Stimulated activated CD8-positive, alpha-beta memory T cell treated with anti-CD3 and anti-CD28 coated beads, Interleukin-7, amount 100 ng/mL, for 1 hour (primary cell): ENCODE measurements at places on chromosomes 5 and 9.

DNA sequence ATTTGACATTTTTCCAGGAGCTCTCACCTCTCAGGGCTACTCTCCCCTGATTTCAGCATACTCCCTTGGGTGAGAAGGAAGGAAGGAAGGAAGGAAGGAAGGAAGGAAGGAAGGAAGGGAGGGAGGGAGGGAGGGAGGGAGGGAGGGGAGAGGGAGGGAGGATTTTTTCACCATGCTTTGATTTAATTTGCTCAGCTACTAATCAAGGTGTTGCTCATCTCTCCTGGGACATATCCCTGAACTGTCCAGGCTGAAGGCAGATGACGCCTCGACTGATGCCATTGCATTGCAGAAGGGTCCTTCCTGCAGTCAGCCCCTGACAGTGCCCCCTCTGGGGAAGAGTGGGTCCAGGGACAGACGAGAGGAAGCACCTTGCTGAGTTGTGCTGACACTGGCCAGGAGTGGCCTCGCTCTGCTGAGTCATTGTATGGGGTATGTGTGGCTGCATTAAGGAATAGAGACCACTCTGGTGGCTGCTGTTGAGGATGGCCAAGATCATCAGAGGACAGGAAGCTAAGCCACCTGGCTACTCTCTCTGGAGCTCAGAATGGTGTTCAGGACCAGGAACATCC is 43.6 kb upstream of the CRB2 start:
- DNase-seq: no peak

DNA sequence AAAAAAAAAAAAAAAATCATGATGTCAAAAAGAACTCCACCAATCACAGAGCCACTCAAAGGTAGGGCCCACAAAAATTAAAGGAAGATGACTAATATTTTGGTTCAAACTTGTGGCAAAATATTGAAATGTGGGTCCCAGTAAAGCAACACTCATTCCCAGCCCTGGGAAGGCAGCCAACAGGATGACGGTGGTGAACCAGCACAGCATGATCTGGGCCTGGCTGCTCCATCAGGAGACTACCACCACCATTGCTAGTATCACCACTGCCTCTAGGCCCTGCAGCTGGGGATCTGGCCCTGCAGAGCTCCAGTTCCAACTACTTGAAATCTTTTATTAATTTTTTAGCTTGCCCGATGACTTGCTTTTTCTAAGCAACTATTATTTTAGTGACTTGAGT is 206.8 kb upstream of the ITGA1 start:
- DNase-seq: no peak

- DNase-seq: no peak
Measured at GRCh38 chr5:26009742-26010141, 1028.6 kb downstream of the CDH9 start.

GRCh38 chr9:2321523-2322148 is 300.0 kb upstream of the VLDLR start:
- DNase-seq: no peak

GRCh38 chr9:133971981-133972941 is 19.9 kb downstream of the VAV2 start:
- DNase-seq: no peak

- no peak for DNase-seq
Measured at GRCh38 chr5:68953875-68954617, 139.8 kb upstream of the SLC30A5 start.

DNA sequence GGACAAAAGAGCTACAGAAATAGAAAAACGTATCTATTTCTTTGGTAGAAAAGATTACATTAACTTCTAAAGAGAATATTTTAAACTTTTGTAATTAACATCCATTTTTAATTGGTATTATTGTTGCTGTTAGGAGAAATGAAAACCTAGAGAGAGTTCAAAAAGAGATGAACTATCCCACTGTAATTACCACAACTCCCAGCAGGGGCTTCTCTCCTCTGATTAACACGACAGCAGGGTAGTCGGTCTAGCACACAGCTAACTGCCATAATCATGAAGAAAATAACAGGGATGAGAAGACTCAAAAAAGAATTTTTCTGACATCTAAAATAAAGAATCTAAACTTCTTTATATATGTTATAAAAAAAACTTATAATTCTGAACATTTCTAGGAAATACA is 86.2 kb upstream of the CDH9 start:
- DNase-seq: no peak

GRCh38 chr9:20437476-20437875 is 184.8 kb downstream of the MLLT3 start:
- no peak for DNase-seq

GRCh38 chr5:39502704-39503103 is 77.9 kb upstream of the DAB2 start:
- DNase-seq: no peak

GRCh38 chr5:122200450-122200849 is 71.1 kb downstream of the ZNF474 start:
- no peak for DNase-seq

GRCh38 chr9:138118601-138119071 is 241.1 kb downstream of the CACNA1B start:
- no peak for DNase-seq

DNA sequence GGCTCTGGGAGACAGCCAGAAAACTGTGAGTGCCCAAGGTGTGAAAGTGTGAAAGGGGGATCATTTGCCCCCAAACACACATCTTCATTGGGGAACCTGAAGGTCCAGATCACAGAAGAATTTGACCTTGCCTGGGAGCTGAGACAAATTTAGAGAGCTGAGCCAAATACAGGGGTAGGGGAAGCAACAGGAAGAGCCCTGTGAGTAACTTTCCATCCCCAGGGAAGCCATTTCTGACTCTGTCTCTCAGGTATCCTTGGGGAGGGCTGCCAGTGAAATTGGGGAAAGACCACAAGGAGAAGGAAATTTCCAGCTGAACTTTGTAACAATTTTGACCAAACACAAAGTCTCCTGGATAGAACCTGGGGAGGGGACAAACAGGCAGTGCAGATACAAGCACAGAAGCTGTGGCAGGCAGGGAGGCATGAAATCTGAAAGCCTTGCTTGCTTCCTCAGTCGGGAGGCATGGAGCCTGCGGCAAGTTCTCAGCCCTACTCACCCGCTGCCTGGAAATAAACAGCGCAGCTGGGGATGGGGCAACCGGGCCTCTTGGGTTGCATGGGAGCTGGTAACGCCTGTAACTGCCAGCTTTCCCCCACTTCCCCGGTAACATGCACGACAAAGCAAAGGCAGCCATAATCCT is 31.5 kb upstream of the ZCCHC9 start:
- no peak for DNase-seq

DNA sequence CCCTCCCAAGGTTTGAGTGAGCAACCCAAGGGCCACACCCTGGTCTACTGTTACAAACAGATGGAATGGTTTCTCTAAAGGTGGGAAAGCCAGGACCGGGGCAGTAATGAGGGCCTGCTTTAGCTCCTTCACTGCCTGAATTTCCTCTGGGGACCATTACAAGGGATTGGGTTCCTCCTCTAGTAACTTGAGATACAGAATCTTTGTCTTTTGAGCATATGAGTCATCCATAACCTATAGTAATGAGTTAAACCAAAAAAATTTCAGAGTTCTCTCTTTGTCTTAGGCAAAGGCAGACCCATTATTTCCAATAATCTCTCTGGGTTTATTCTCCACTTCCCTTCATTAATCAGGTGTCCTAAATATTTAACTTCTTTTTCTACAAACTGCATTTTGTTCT is 618.8 kb downstream of the HINT1 start:
- no peak for DNase-seq

GRCh38 chr9:127523312-127523851 is 72.1 kb downstream of the LRSAM1 start:
- DNase-seq: no peak

GRCh38 chr9:125644819-125645507 is 62.0 kb downstream of the MAPKAP1 start:
- no peak for DNase-seq

DNA sequence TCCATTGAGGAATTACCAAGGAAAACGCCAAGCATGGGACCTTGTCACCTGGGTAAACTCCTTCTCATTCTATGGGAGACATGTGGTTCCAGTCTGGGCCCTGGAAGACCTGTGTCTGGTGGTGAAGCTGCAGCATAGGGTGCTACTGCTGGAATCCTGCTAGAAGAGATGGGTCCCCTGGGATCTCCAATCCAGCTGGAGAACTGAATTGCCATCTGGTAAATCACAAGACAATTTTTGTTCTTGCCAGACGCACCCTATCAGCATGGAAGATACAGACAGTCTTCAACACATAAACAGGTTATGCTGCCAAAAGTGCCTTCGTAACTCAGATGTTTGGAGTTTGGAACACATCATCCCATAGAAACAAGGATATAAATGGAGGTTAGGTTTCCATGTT is 424.0 kb upstream of the BRINP1 start:
- DNase-seq: no peak

DNA sequence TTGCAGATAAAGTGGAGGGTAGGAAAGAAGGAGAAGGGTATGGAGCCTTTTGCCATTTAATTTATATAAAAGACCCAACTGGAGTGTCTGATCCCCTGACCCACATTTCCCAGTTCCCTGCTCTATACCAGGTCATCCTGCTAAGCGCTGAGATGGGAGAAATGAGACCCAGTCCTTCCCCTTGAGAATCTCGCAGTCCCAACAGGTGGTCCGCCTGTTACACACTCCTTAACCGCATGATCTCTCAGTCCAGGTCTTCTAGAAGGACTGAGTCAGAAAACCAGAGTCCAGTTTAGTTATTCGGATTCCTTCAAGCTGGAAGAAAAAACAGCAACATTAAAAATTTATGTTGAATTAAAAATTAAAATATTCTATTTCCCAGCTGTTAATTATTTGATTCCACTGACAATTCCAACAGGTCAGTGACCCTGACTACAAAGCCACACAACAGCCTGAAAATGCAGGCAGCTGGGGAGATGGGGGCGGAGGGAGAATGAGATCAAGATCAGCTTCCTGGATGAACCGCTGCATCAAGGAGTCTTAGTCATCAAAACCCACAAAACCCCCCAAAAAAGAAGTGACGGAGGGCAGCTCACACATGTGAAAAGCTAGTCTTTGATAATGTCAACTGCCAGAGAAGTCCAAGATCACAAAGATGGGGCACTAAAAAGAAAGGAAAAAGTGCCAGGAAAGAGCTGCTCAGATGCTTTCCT is 44.0 kb downstream of the GGTA1 start:
- DNase-seq: no peak

GRCh38 chr5:72347801-72348308 is 27.7 kb downstream of the PTCD2 start:
- no peak for DNase-seq

DNA sequence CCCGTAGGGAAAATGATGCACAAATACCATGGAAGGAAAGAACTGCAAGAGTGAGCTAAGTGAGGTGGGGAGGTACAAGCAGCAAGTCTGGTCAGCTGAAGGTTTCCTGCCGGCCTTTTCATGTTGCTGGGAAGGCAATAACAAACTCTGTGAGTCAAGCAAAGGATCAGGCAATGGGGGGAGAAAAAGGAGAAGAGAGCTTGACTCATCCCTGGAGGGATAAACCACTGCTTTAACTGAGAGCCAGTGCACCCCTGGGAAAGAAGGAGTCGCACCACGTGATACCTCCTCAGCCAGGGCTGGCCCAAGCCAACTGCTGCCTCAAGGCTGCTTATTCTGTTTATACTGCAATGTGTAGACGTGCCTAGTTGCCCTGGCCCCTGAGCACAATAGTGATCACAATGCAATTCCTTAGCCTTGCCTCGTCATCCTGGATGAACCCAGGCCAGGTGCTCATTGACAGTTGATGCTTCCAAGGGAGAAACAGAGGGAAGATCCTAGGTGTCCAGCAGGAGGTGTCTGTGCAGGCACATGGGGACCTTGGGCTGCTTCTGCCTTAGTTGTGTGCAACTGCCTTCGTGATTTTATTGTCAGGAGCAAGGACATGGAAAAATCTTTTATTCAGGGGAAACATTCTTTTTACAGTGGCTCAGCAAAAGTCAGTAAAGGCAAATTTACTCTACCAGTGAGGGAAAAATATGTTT is 203.0 kb upstream of the TUT7 start:
- no peak for DNase-seq

GRCh38 chr5:142829801-142830220 is 59.6 kb downstream of the ARHGAP26 start:
- no peak for DNase-seq

DNA sequence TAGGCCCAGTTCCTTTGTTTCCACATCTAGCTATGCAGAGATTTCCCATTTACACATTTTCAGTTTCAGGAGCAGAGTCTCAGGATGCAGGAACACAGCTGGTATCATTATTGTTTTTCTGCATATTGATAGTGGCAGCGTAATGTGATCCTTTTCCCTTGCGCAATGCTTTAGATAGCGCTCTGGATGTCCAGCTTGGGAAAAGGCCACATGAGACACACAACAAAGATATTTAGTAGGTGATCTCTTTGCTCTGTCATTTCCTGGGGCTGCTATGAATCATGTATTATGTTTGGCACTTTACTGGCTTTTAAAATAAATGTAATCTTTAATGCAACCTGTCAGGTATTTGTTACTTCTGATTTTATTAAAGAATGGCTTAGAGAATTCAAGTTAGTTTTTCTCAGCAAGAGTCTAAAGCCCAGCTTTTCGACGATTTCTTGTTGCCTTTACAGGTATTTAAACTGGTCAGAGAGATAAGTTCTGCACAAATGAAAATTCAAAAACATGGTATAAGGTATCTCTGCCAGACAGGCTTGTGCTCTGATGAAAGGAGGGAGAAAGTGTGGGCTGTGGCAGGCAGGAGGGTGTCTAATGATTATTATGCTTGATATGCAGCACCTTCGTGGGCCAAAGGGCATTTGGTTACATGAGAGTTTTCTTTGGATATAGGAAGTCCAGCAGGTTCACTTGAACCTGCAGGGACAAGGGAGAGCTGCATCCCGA is 42.2 kb downstream of the PTTG1 start:
- no peak for DNase-seq

GRCh38 chr5:52728686-52729085 is 59.0 kb upstream of the ITGA1 start:
- DNase-seq: no peak

DNA sequence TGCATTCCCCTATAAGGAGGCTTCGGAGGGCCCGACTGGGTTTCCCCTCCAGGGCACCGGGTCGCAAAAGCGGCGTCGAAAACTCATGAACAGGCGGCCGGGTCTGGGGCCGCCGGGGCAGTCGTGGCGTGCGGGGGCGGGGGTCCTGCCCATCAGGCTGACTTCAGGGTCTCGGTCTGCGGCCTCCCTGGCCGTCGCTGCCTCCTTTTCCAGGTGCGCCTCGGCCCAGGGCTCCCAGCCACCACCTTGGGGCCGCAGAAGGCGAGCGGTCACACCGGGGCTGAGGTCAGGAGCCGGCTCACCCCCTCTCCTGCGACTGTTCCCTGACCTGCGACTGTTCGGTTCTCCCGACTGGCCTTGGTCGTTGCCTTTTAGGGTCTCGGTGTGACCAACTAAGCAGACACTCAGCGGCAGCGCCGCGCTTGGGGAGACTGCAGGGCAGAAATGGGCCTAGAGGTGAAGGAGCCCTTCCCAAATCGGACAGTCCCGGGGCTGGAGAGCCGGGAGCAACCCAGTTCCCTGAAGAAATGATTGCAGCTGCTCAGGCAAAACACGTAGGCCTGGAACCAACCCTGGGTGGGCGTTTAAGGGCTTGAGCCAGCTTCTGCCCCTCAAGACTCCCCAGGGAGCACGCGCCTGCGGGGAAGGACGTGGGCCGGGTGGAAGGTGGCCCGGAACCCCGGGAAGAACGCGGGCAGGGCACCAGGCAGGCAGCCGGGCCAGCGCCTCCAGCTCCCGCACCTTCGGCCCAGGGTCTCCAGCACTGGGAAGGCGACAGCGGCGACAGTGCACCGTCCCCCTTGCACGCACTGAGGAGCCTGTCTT is 11.2 kb downstream of the IRX2 start:
- DNase-seq: no peak
